ENCODE measurements at places on chromosomes 6 and 20.

DNA sequence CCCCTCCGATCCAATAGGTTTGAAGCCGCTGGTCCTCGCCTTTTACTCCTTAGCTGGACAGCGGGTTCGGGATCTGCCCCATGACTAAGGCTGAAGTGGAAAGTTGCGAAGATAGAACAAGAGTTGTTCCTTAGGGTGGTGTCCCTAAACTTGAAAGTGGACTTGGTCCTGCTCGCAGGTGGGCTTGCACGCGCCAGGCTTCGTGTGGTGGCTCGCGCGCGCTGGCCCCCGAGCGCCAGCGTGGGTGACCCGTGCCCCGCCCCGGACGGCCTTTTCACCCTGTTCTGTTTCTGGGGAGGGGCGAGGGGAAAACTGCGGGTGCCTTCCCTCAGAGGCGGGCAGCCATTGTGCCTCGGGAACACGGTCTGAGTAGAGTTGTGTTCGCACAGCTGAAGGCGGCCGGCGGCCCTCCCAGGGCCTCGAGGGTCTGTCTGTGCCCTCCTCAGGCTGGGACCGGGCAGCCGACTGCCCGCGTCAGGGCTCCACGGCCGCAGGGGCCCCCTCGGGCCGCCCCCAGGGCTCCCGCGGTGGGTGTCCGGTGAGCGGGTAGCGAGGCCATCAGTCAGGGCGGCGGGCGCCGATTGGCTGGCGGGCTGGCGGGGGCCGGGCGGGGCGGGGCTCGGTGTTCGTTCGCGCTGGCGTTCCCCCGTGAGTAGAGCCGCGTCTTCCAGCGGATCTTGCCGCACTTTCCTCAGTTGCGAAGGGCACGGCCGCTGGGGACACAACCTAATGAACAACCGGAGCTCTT lies 33.0 kb downstream of the RREB1 start:
- DNase-seq, result peak; percentile 73

GRCh38 chr6:142820338-142821051 lies 124.5 kb downstream of the HIVEP2 start:
- DNase-seq, result no peak

DNA sequence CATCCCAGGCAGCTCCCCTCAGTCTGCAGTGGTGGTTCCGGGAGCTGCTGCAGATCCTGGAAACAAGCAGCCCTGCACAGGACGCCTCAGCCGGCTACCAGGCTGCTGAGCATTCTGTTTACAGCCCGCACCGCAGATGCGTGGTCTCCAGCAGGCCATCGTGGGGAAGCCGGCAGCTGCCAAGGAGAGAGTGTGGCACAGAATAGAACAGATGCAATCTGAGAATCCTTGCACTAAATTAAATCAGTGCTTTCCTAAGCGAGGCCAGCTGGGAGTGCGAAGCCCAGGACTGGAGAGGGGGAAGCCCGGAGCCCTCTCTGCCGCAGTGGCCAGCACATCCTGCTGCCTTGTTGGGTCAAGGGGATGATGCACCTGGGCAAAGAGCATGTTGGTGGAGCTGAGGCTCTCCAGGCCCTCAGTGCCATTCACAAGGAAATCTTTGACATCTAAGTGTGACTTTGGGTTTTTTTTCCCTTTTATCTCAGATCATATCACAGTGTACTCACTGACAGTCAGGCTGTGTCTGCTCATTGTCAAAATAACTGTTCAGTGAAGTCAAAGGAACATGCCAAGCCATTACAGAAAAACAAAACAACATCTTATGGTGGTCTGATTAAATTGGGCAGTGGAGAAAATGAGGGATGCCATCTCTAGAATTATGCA lies 118.1 kb downstream of the SYNDIG1 start:
- no peak for DNase-seq

GRCh38 chr20:9344083-9344920 lies 170.1 kb upstream of the LAMP5 start:
- DNase-seq, result peak; percentile 51

GRCh38 chr6:92231171-92231701 lies 1188.1 kb downstream of the EPHA7 start:
- DNase-seq, result no peak

- DNase-seq, result no peak
Measured at GRCh38 chr6:11416936-11417576, 120.5 kb upstream of the TMEM170B start.

GRCh38 chr6:161748535-161749416 lies 474.9 kb upstream of the AGPAT4 start:
- DNase-seq, result peak; percentile 11

GRCh38 chr20:24812373-24812772 lies 136.7 kb upstream of the CST7 start:
- DNase-seq, result no peak

DNA sequence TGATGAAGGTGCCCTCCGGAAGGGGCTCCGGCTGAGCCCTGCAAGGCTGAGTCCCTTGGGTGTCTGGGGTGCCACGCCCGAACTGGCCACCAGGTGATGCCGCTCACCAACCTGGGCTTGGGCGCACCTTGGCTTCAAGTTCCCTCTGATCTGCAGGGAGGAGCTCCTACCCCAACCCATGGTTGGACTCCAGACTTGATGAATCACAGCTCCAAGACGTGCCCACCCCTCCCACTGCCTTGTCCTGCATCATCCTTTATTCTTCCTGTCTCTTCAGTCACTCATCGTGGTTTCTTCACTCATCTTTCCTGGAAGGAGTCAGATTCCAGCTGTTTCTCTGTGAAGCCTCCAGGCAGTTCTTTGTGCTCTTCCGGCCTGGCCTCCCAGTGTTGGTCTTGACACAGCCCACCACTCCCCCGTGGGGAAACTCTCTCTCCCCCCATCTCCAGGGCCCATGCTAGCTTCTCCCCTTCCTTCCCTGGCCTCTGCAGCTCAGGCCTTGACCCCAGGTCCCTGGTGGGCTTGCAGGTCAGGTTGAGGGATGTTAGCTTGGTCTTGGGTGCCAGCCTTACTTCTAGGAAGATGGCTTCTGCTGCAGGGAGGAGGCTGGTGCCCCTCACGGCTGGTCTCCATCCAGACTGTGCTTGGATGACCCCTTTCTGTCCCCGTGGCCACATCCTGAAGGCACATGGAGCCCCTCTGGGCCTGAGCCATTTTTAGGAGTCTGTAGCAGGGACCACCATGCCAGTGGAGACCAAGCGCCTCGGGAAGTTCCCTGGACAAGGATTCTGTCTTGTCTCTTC lies 2.6 kb upstream of the ZBP1 start:
- DNase-seq, result peak; percentile 79

DNA sequence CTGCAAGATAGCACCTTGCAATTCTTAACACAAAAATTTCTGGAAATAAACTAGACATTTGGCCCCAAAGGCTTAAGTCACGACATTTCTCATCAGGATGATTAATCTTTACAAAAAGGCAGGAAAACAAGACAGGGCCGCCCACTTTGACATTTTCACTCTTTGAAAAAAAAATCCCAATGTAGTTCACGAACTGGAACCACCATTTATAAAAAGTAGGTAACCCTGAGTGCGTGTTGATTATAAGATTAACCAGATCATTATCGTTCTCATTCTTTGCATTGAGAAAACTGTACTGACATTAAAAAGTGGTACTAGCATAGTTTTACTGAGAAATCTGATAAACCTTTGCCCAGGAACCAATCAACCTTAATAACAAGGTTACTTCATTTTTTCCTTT lies 108.8 kb downstream of the HUS1B start:
- no peak for DNase-seq

- no peak for DNase-seq
Measured at GRCh38 chr6:16654701-16655100, 106.6 kb downstream of the ATXN1 start.

- no peak for DNase-seq
Measured at GRCh38 chr6:7087491-7087979, 20.2 kb upstream of the RREB1 start.

DNA sequence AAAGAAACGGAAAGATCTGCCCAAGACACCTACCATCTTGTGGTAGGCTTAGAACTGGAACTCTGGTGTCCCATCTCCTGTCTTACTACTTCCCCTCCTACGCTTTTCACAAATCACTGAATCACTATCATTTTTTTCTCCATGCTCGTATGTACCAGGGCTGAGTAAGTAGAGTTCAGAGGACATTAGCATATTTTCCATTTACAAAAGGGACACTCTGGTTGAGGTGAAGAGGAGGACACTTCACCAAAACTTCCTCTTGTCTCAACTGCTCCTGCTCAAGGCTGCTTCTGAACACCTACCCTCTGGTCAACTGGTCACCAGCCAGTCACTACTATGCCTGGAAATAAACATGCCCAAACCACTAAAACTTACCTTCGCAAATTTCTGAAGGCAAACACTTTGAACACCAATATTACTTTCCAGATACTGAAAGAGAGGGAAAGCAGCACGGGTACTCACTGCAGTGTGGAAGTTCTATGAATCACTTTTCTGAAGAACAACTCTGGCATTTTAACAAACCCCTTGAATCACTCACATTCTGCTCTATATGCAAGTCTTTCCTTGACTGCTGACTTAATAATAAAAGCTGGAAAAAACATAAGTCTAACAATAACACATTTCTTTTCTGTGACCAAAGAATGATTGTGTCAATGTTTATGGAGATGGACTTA lies 123.3 kb downstream of the INSM1 start:
- peak; percentile 64 for DNase-seq

DNA sequence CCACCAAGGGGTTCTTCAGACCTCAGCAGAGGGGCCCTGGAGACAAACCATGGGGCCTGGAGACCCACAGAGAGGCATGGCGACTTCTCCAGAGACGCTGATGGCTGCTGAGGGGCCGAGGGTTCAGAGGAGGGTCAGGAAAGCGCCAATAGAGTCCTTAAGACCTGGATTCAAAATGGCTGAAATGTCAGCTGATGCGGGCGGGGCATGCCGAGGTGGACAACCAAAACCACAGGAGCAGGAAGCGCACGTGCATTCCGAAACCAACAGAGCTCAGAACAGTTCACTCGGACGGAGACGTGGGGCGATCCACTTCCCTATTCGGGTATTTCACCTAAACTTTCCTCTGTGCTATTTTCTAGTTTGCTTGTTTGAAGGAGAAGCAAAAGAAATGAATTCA lies 99.9 kb upstream of the RIN2 start:
- no peak for DNase-seq

- peak; percentile 98 for DNase-seq
Measured at GRCh38 chr6:130178692-130179091, 44.1 kb downstream of the SAMD3 start.

GRCh38 chr20:11101243-11101642 lies 427.4 kb upstream of the JAG1 start:
- peak; percentile 25 for DNase-seq

- peak; percentile 8 for DNase-seq
Measured at GRCh38 chr6:47836046-47836445, 54.2 kb downstream of the OPN5 start.

DNA sequence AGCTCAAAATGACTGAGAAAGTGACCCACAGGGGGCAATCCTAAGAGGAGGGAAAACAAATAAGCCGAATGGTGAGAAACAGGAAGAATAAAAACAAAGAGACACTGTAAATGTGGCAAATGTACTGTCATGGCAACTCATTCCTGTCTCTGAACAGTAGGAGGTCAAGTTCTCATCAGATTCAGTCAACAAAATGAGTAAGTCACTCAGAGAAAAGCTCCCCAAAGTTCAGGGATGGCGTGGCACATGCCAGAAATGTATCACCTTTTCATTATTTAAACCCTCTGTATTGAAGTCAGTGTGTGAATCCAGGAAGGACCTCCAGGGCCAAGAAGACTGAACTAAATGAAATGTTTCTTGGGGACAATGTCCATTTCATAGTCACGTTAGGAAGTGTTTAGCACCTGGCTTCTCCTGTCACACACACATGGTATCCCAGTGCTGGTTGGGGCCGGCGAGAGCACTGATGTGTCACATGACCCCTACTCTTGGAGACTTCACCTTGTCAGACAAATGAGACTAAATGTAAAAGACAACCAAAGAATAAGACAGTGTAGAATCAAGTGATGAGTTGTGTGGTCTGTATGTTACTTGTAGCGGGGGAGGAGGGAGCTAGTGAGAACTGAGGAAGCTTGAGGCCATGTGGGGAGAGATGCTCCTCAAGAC lies 20.7 kb downstream of the CNR1 start:
- DNase-seq, result no peak

DNA sequence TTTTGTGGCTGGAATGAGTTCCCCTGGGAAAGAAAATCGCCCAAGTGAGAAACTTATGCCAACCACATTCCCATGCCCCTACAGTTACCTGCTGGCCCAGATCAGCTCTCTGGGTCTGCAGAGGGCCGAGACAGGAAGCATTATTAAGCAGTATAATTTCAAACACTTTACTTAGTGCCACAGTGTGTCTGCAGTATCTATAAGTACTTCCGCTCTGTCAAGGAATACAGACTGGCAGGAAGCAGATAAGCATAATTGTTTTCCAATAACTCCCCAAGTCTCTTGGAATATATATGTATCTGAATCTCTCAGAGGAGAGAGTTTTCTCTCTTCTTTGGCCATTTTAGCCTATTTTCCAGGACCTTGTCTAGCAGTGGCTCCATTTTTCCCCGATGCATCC lies 24.9 kb downstream of the SAYSD1 start:
- DNase-seq, result no peak

DNA sequence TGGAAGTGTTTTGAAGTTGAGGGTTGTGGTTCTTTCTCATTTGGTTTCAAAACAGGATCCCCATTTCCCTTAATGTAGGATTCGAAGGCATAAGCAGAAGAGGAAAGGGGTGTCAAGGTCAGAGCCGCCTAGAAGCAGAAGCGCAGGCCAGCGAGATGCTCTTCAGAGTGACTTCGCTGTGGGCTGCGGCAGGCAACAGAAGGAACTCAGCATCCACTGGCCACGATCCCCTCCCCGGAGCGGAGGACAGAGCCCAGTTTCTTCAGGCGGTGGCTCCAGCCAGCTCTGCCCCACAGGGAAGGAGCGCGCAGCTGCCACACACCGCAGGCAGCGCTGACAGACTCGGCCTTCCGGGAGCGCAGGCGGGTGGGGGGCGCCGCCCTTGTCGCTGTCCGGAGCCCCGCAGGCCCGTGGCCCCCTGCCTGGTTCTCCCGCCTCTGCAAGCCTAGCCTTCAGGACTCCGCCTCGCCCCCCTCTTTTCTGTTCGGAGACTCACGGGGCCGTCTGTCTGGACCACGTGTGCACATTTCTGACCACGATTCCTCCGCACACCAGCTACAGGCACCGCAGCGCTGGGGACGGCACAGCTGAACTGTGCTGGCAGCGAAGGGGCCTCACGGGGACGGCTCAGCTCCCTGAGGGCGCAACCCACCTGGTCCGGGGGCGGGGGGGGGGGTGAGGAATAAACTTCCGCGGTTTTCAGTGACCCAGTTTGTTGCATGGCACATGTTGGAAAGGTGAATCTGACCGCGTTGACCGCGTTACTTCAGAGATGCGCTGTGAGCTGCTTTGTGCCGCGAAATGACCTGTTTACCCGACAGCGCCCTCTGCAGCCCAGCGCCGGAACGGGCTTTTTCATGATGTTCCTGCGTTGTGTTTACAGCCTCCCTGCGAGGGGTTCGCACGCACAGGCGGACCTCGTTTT lies 26.1 kb downstream of the TTLL2 start:
- DNase-seq, result peak; percentile 41

- no peak for DNase-seq
Measured at GRCh38 chr6:138371720-138372119, 6.0 kb upstream of the SMIM28 start.

- no peak for DNase-seq
Measured at GRCh38 chr6:40476673-40477072, 110.5 kb downstream of the LRFN2 start.

DNA sequence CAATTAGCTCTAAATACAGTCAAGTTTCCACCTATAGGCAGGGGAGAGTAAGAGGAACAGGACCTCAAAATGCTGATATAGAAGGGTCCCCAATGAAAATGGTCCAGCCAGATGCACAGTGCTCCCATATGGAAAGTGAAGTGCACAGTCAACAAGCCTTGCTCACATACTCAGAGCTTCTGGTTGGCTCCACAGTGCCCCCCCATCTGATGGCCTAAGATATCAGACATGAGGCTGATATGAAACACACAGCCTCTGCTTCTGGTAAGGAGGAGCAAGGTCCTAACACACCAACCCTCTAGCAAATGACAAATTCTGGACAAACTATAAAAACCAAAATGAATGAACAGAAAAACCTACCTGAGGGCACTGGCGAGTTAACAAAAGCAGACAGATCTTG lies 111.4 kb upstream of the EMILIN3 start:
- no peak for DNase-seq
